ENCODE measurements at places on chromosomes 2 and 18.

DNA sequence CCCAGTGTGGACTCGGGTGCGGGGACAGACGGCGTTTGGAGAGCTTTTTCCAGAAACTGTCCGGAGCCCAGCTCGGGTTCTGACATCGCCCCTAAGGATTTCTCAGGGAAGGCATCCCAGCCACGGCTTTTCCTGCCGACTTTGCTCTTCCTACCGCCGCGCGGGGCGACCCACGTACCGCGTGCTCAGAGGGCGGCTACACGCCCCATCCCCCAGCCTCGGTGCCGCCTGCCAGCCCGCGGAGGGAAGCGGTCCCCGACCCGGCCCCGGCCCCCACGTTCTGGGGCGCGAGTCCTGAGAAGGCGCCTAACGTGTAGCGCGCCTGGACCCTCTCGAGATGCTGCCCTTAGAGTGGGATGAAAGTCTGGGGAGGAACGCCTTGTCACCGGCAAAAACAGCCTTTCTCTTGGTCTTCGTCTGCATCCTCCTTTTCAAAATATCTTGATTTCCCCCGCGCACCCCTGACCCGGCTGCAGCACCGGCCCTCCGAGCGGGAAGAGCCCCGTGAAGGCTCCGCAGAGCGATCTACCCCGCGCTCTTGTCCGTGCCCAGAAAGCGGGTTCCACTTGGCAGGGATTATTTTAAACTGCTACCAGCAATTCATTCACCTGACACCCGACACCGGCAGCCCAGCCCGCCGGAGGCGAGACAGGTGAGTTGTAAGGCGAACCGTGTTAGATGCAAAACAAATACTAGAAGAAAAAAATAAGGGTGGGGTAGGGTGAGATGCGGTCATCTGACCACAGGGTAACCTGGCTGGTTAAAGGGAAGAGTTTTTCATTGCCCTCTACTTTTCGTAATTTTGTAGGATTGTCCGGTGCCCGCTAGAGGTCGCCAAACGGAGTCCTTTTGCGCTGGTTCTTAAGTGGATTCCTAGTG, 812 bp upstream of the KCNG3 start:
- DNase-seq: peak; percentile 53

DNA sequence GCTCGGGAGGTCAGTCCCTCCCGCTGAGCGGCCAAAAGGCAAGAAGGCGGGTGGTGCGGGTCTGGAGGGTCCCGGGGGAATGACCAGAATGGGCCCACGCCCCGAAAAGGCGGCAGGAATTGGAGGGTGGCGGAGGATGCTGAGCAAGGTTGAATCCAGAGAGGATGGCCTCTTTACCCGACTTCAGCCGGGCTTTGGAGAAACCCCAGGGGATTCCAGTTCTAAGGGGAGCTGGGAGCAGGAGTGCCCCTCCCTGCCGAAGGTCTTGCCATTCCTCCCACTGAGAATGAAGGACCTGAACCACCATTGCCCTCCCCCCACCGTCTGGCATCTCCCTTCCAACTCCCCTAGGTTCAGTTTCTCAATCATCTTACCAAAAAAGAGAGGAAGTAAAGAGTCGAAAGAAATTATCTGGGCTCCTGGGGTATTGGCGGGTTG, 38.9 kb upstream of the ATP6V1B1 start:
- no peak for DNase-seq

GRCh38 chr18:75422341-75422910, 5.1 kb downstream of the SMIM21 start:
- DNase-seq: no peak

DNA sequence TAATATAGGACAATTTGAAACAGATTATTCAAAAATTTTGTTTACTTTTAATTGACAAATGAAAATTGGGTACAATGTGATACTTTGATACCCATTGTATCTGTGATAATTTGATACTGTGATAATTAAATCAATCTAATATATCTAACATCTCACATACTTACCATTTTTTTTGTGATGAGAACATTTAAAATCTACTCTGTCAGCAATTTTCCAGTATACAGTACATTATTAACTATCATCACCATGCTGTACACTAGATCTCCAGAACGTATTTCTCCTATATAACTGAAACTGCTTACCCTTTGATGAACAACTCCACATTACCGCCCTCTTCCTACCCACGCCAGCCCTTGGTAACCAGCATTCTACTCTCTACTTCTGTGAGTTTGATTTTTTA, 139.7 kb upstream of the TFPI start:
- DNase-seq: no peak

DNA sequence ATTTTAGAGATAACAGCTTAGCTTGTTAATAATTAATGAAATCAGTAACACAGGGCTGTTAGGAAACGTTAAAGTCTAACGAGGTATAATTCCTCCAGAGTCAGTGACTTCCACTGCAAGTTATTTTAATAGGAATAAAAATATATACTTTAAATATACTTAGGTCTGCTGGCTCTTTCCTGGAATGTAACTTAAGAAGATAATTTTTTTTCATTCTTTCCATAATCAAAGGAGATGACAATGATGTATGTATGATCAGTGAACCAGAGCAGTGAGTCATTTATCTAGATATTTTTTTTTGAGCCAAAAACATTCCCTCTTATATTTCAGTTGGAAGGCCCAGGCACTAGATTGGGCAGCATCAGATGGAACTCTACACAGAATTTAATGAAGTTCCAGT, 104.2 kb upstream of the LYPD1 start:
- no peak for DNase-seq
